GM12892 (cell line): ENCODE measurements at places on chromosomes 12 and 14.

GRCh38 chr12:5988088-5988487 is 43.0 kb upstream of the ANO2 start:
- DNase-seq, result no peak

GRCh38 chr12:69540987-69541386 is 44.3 kb upstream of the CCT2 start:
- DNase-seq, result no peak

GRCh38 chr14:79407572-79407971 is 803.7 kb downstream of the DIO2 start:
- DNase-seq, result no peak

DNA sequence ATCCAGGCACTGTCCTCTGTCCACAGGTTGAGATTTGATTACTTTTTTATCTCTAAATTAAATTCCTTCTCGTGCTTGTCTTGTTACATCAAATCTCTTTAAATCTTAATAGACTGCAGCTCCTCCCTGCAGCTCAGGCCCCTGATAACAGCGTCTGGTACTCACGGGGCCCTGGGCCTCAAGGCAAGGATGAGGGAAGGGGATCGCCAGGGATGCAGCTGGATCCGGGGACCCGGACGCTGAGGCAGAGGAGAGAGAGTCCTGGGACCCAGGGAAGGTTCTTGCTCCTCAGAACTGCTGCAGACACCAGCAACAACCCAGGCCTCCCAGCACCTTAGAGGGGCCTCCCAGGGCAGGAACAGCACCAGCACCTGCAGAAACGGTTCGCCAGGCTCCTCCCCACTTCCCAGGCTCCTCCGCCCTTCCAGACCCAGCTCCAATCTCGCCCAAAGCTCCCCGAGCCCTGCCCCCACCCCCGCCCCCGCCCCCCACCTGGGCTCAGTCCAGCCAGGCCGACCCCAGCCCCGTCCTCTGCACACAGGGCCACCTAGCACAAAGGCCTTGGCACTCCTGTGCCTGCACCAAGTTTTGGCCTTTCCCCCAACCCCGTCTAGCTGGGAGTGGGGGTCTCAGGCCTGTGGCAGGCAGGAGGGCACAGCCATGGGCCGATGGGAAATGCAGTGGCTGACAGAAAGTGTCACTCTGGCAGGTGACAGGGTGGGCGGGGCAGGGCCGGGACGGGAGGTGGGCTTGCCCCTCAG is 60.3 kb upstream of the GALNT9 start:
- no peak for DNase-seq

DNA sequence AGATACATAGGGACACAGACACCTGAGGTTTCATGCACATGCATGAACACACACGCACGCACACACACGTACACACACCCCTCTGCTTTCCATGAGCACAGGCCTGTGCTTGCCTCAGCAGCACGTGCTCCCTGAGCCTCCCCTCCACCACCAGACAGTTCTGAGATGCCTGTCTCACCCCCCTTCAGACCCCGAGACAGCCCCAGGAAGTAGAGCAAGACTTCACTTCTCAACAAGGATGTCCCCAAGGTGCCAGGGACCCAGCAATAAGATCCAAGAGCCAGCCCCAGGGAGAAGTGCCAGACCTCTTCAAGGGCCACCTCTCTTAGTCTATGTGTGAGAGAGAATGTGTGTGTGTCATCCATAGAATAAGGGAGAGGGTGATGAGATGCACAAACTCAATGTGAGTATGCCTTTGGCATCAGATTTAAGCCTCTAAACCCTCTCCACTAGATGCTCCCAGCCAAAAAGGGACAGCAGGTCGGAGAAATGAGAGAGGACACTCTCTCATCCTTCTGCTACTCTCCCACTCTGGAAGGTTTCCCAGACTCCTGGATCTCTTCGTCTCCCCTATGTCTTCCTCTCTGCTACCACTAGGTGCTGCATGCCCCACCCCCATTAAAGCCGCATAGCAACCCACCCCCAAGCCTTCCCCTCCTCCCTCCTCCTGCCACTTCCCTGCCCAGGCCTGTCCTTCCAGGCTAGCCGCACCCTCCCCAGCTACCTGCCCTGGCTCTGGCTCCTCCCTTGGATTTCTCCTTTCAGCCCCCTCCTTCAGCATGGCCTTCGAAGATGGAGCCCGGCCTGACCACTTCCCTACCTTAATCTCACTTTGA is 7.7 kb downstream of the RARG start:
- no peak for DNase-seq

GRCh38 chr12:92145481-92145730 is 240 bp downstream of the BTG1 start:
- DNase-seq, result no peak

DNA sequence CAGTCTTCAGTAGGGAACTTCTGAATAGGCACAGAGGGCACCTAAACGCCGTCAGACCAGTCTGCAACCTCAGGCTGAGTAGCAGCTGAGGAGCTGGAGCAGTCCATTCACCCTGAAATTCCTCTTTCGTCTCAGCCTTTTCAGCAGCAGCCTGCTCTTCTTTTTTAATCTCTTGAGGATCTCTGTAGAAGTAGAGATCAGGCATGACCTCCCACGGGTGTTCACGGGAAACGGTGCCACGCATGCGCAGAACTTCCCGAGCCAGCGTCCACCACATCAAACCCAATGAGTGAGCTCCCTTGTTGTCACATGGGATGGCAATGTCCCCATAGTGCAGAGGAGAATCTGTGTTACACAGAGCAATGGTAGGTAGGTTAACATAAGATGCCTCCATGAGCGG is 11.1 kb upstream of the MARK3 start:
- no peak for DNase-seq

DNA sequence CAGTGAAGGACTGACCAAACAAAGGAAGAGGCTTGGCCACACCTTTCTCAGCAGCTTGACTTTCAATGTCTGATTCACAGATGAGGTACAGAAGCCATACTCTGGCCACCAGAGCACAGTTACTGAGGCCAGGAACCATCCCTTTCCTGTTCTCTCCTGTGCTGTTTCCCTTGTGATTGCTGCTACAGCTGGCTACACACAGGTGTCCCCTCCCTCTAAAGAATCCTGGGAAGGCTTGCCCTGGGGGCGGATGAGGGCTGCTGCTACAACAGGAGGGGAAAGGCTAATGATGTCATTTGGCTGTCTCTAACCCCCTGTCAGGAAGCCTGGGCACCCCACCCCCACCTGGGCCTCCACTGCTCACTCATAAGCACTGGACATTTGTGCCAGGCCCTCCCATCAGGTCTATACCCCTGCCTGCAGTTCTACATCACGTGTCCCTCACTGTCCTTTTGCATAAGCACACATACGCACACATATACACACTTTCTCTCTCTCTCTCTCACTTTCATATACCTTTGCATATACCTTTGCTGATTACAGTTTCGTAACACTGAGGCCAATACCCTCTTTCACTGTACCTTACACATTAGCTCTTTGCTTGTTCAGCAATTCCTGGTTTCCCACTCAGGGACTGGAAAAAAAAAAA is 41.4 kb downstream of the PRPF40B start:
- no peak for DNase-seq

GRCh38 chr14:87866116-87866515 is 126.9 kb downstream of the GALC start:
- no peak for DNase-seq

DNA sequence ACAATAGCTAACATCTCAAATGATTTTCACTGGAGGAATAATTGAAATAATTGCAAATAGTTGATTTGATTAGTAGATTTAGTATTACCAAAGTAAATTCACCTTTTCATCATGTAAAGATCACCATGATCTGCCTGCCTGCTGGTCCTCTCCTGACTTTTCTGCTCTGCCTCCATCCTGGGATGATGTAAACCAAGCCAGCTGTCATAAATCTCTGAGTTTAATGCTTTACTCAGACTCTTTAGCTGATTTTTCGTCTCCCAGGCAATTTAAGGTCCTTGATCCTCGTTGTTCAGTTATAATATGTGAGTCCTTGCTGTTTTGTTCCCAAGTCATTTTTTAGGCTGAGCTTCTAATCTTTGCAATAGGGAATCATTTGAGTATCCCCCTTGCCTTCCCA is 138.0 kb downstream of the ANO4 start:
- no peak for DNase-seq

DNA sequence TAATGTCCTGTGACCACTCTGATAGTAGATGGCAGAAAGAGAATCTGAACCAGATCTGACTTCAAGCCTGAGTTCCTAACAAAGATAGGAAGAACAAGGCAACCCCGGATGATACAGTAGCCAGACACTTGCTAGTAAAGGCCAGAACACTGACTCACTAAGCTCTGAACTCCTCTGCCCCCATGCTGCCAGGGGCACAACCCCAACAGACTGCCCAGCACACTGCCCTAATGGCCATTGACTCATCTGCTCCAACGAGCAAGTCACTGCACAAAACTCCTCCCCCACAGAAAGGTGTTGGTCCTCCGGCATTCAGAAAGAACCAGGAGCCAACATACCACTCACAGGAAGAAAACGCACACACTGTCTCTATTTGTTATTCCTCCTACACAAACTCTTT is 179.6 kb upstream of the NUDT4 start:
- no peak for DNase-seq

DNA sequence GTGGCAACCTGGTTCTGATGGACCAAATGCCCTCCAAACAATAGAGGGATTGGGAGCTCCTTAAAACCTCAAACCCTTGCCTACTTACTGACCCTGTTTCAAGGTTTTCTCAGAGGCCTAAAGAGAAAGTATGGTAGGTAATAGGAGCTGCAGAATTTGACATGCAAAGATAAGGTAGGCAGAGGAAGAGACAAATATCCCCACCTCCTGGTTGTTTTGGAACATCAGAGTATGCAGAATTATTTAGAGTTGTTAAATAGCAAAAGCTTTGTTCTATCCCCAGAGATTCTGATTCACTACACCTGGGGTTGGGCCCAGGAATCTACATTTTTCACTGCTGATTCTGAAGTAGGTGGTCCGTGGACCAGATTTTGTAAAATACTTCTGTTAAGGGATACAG is 421.2 kb downstream of the SOX5 start:
- no peak for DNase-seq

DNA sequence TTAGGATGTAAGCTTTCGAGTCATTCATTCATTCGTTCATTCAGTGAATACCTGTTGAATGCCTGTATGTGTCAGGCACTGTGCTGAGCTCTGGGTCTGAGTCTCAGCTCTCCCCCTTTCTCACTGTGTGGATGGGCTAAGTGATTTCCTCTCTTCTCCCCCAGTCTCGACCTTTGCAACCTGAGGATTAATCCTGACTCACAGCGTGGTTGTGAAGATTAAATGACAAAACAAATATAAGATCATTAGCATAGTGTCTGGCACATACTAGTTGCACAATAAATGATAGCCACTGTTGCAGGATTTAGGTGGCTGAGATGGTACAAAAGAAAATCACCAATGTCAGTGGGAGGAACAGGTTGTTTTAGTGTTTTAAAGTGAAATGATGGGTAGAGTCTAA is 136.7 kb downstream of the GPR135 start:
- no peak for DNase-seq

- no peak for DNase-seq
Observed at GRCh38 chr12:113287146-113287898, 47.6 kb downstream of the SLC8B1 start.

DNA sequence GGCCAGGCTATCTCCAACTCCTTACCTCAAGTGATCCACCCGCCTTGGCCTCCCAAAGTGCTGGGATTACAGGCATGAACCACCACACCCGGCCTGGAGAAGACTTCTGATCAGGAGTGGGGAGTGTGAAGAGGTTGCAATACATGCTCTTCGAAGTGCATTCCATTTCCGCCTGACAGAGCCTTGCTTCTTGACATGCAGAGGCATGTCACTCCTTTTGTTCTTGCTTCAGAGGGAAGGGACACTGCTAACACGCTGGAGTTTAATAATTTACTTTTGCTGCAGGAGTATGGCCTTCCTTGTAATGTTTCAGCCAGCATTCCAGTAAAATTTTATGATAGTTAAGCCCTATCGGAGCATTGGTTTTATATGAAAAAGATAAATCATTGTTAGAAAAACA is 74.9 kb downstream of the SLC25A47 start:
- DNase-seq, result no peak

- no peak for DNase-seq
Observed at GRCh38 chr12:131896811-131897270, 2.4 kb downstream of the ULK1 start.

GRCh38 chr12:127240249-127240929 is 1026.6 kb upstream of the TMEM132C start:
- DNase-seq, result no peak

- no peak for DNase-seq
Observed at GRCh38 chr12:20704860-20705259, 9.7 kb downstream of the SLCO1C1 start.

- DNase-seq, result no peak
Observed at GRCh38 chr14:87141801-87142200, 851.2 kb downstream of the GALC start.

DNA sequence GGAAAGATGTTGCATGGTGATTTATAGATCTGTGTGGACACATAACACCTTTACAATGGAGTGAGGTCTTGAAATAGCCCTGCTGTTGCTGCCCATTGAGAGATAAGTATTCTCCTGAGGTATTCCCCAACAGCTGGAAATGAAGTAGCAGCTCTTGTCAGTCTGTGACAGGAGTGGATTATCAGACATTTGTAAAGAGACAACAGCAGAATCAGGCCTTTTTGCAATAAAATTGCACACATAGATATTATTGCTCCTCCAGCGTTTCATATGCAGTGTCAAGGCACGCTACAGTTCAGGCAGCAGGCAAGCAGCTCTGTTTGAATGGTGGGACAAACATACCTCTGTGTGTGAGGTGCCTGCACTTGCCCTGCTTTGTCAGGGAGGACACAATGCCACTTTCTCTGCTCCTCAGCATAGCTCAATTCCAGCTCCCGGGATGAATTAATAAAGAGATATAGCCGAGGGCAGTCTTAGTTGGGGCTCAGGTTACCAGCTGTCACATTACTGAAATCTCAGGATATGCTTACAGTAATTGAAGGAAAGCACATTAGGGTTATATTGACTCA is 49.4 kb downstream of the BICD1 start:
- no peak for DNase-seq

GRCh38 chr14:36664322-36665193 is 2.9 kb downstream of the PAX9 start:
- DNase-seq, result no peak

GRCh38 chr12:92928421-92928961 is 604 bp downstream of the EEA1 start:
- no peak for DNase-seq

GRCh38 chr12:32312049-32312670 is 87.2 kb upstream of the FGD4 start:
- DNase-seq, result no peak

- no peak for DNase-seq
Observed at GRCh38 chr12:95114766-95115405, 41.5 kb upstream of the NR2C1 start.

- DNase-seq, result no peak
Observed at GRCh38 chr12:111426344-111427185, 20.8 kb downstream of the SH2B3 start.

- DNase-seq, result no peak
Observed at GRCh38 chr14:72450473-72451044, 443.3 kb downstream of the DPF3 start.

DNA sequence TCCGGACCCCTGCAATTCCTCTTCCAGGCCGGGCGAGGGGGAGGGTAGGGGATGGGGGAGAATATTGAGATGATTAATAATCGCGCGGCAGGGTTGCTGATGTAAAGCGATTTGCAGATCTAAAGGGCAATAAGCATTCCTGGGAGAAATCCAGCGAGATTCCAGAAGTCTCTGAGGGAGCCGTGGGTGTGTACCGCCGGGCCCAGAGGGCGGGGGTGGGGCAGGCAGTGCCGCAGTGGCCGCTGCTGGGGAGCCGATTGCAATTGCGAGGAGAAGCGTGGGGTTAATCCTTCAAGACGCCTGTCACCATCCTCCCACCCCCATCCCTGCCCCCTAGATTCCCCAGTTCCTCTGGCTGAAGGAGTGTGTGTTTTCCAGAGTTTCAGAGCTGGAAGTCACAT is 16.4 kb downstream of the FOS start:
- DNase-seq, result peak; percentile 27
